ENCODE measurements at places on chromosomes 16 and 17. TPM values are rescaled to one million over a fixed set of nuclear protein-coding genes. Genes with fewer than 3 reads are reported as not detected.

DNA sequence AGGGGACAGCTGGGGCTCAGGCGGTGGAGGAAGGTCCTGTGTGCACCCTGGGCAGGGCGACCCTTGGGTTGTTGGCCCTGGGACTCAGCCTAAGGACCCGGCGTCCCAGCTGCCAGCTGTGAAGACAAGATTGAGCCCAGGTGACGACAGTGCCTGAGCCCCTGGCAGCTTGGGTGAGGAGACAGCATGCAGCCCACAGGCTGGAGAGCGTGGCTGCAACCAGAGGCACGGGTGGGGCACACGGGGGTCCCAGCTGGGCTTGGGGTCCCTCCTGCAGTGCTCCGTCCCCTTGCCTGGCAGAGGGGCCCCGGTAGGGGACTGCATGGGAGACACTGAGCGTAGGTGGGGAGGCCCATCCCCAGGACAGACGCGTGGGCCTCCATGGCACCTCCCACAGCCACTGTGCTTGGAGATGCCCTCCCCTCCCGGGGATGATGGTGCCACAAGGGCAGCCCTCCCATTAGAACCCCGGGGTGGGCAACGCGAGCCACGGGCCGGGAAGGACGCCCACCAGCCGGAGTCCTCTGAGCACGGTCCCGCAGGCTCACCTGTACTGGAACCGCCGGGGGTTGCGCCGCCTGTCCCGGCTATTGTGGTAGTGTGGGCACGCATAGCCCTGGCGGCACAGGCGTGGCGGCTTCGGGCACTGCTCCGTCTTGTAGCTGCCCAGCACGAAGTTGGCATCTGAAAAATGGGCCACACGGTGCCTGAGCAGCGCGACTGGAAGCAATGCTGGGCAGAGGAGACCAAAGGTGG lies 15.5 kb downstream of the UNKL start:
- DNase-seq = no peak

DNA sequence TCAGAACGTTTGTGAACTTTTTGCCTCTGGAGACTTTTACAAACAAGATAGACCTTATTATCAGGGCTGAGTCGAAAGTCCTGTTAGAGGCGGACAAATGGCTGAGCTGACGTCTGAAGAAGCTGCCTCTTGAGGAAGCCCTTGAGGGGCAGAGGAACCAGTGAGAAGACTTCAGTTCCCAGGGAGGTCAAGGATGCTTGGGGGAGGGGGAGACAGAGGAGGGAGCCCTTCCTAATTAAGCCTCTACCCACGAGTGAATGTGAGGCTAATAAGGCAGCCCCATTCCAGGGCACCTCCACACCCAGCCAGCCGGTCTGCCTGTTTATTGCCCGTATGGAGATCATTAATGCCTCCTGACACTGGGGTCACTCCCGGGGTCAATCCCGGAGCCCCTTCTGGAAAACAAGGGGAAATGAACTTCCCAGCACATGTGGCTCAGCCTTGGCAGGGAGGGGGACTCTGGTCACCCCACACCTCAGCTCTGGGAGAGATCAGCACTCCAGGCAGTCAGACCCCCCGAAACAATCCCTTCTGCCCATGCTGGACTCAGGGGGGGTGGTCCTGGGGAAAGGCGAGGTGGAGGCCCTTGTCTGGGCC lies 9.2 kb upstream of the TBX4 start:
- no peak for DNase-seq

DNA sequence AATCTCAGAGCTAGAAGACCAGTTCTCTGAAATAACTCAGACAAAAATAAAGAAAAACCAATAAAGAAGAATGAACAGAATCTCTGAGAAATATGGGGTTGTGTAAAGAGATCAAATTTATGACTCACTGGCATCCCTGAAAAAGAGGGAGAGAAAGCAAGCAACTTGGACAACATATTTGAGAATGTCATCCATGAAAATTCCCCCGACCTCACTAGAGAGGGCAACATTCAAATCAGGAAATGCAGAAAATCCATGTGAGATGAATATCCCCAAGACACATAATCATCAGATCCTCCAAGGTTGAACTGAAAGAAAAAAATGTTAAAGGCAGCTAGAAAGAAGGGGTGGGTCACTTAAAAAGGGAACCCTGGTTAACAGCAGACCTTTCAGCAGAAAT lies 32.1 kb downstream of the TANC2 start:
- no peak for DNase-seq

GRCh38 chr16:711548-712320 lies 3.2 kb upstream of the METRN start:
- DNase-seq = peak; percentile 78

DNA sequence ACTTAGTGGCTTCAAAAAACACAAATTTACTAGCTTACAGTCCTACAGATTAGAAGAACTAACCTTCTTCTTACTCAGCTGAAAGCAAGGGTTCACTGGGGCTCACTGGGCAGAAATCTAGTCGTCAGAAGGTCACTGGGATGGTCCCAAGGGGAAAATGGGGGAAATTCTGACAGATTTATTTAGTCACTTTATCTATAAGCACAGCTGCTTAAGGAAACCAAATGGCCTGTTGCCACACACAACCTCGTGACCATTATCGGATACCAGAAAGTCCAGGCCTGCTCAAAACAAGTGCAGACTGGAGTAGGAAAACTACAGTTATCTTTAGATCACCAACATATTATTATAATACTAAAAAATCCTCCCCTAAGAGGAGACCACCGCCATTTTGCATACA lies 374.6 kb upstream of the ASIC2 start:
- no peak for DNase-seq

DNA sequence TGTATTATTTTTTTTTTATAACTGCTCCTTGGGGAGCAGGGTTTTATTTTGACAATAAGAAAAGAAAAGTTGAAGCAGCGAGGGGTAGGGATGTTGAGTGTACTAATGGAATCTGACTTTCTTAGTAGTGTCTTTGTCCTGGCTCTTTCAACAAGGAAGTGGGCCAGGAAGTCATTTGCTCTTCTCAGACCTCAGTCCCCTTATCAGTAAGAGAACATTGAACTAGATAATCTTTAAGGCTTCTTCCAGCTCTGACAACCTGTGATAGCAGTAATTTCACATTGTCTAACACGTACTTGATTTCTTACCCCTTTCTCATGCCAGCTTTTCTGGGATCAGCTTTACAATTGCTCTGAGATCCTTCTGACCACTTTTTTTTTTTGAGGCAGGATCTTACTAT lies 8.3 kb downstream of the LIG3 start:
- DNase-seq = no peak

DNA sequence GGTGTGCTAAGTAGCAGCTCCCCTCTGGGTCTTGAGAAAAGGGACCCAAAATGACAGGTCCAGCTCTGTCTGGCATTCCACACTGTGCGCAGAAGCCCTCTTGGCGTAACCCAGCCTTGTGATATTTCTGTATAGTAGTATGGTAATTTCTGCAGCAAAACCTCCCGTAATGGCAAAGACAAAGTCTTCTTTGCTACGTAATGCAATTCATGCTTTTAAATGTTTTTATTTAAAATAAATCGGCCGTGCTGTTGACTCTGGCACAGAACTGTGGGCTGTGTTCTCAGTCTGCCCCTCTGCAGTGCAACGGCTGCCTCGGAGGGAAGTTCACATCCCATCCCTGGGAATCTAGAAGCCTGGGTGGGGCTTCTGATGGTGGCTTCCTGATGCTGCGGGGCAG lies 75.2 kb downstream of the ASIC2 start:
- DNase-seq = no peak

DNA sequence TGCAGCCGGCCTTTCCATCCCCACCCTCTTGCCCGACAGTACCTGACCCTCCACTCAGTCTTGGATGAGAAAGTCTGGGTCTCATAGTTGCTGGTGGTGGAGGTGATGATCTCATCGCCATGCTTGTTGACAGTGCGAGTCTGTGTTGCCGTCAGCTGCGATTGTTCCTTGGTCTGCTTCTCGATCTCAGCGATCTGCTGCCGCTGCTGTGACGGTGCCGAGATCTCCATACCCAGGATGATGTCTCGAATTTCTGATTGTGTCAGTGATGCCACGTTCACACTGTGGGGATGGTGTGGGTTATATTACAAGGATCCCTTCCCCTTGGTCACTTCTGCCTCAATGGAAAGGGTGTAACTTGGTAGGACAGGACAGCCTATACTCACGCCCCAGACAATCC lies 4.1 kb upstream of the RILP start:
- no peak for DNase-seq

DNA sequence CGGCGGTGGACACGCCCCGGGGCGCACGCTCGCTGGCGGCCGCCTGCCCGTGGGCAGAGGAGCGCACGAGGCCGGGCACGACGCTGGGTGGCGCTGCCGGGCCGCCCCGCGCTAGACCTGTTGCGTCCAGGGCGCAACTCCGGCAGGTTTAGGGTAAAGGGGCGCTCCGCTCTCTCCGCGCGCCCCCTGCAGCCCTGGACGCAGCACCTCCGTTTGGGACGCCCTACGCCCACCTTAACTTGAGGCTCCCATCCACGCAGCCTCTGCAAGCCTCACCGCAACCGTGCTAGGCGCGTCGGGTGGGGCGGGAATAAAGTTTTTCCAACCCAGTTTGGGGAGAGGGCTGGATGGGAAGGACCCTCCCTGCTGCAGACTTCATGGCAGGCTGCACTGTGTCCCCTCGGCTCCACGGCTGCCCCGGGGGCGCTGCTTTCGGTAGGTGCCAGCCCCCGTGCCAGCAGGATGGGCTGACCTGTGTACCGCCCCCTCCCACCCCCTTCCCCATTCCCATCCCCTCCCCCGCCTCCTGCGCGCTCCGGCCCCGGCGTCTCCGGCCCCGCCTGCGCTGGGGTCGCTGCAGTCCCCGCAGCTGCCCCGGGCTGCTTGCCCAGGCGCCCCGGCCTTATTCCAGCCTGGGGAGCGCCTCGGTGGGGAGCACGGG lies at the start of gene SYT17:
TSS of gene SYT17 (plus strand) at position 531 of the 661 bp plus-strand sequence. CDS start 407 bp downstream, outside the sequence.
- peak; percentile 85 for DNase-seq

- no peak for DNase-seq
These were observed 8.8 kb downstream of the VPS53 start for GRCh38 chr17:705863-706262.

DNA sequence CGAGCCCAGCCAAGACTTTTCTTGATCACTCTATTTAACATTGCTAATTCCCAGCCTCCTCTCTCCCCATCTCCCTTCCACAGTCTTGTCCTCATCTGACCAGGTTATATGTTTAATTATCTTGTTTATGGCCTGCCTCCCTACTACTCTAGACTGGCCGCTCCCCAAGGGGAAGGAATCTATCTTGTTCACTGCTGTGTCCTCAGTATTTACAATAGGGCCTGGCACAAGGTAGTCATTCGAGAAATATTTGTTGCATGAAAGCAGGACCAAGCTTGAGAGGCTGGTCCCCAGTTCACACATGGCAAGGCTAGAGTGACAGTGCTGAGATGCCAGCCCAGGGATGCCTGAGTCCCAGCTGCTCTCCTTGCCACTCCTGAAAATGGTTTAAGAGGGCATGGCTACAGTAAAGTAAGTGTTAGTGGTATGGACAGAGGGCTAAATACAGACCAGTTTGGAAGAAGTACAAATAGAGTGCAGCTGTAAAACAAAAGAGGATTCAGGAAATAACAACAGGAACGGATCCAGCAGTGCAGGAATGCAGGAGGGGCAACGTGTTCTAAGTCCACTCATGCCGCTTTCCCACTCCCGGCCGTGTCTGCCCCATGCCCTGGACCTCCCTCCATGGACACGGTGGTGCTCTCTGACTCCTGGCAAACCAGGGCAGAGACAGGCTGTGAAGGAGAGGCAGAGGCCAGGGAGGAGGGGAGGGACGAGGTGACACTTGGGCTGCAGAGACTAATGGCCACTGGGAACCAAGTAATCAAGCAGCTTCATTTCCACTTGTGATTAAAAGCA lies 65.6 kb downstream of the TOM1L2 start:
- DNase-seq = no peak

DNA sequence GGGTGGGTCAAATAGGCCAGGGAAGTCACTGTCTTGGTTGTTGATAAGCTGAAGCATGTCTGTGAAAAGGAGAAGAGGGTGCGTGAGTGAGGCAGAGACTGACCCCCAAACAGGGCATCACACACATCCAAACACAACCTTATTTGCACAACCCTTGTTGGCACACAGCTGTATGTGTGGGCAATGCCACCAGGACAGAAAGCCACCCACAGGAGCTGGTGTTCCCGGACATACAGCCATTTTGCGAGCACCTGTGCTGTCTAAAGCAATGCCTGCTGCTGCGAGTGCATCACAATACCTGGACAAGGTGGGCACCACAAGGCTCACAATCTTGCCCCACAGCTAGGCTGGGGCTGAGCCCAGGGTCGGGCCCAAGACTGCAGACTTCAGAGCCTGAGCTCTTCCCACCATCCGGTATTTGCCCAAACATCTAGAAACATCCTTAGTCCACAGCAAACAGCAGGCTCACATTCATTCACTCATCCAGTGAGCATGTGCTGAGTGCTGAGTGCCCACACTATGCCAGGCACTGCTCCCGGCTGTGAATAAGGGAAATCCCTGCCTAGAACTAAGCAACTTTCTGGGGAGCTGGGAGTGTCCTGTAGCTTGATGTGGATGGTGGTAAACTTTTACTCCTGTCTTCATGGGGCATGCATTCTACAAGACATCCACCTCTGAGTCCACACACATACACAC lies 16.2 kb downstream of the SREBF1 start:
- no peak for DNase-seq

DNA sequence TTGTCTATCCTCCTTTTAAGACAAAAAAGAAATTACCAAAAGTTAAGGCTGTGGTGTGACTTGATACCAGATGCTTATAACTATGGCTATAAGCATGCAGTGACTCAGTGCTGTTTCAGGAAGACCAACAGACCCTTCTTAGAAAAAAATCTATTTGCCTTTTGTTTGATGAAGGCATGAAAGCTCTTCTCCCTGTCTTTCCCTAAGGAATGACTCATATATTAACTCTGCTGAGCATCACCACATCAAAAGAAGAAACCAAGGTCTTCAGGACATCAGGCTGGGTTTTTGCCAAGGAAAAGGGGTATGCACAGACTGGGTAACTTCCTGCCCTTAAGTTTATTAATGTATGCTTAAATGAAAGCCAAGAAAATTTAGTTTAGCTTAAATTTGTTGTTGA lies 47.1 kb downstream of the VMP1 start:
- DNase-seq = no peak

- no peak for DNase-seq
These were observed 658 bp downstream of the SYNRG start for GRCh38 chr17:37608351-37609169.

- DNase-seq = no peak
These were observed 478.2 kb downstream of the WWOX start for GRCh38 chr16:78577630-78578029.

Gene TNP2
- total RNA-seq = not detected

Gene SPATA22
- not detected for total RNA-seq

Gene TOM1L1
- total RNA-seq = 55.8 TPM

Gene SPNS3
- total RNA-seq = not detected

Gene CAPN15
- total RNA-seq = 31.6 TPM

Gene FAM20A
- 52.4 TPM for total RNA-seq

Gene PPL
- 26.4 TPM for total RNA-seq

Gene NUPR1
- total RNA-seq = 92.6 TPM
